Progenitor cell of endocrine pancreas (in vitro differentiated cells): ENCODE measurements at places on chromosomes 3 and 15. TPM values are rescaled to one million over a fixed set of nuclear protein-coding genes. Genes with fewer than 3 reads are reported as not detected.

CLDN16 gene
- 0.31 TPM in 2 replicates for total RNA-seq

TIMMDC1 gene
- total RNA-seq = 91.1 and 95.4 TPM in 2 replicates

ERC2 gene
- 32.5 and 34.8 TPM in 2 replicates for total RNA-seq

TPRG1 gene
- 0.67 and 2.3 TPM in 2 replicates for total RNA-seq

CCDC39 gene
- total RNA-seq = 0.22 and 0.29 TPM in 2 replicates

MRAS gene
- total RNA-seq = 25.1 and 27.7 TPM in 2 replicates

ZNF502 gene
- not detected in 2 replicates for total RNA-seq

ATP13A5 gene
- total RNA-seq = 0.07 and 0.29 TPM in 2 replicates

SLC6A1 gene
- total RNA-seq = not detected in 2 replicates

LTF gene
- 0.33 and 0.53 TPM in 2 replicates for total RNA-seq

PPP1R14D gene
- 0.81 and 1.5 TPM in 2 replicates for total RNA-seq

ABI3BP gene
- not detected in 2 replicates for total RNA-seq

WDR5B gene
- total RNA-seq = 6.6 and 7.5 TPM in 2 replicates

AGBL1 gene
- not detected in 2 replicates for total RNA-seq

BBS4 gene
- total RNA-seq = 33.8 and 35.4 TPM in 2 replicates

CCDC191 gene
- total RNA-seq = 15.6 and 15.9 TPM in 2 replicates

EXOG gene
- total RNA-seq = 15.2 and 16.5 TPM in 2 replicates

HEMK1 gene
- total RNA-seq = 23.0 and 23.7 TPM in 2 replicates

MESP1 gene
- total RNA-seq = 0.50 and 0.51 TPM in 2 replicates

VWA5B2 gene
- 67.9 and 71.5 TPM in 2 replicates for total RNA-seq

BTD gene
- total RNA-seq = 26.9 and 28.9 TPM in 2 replicates

ADGRG7 gene
- total RNA-seq = 1.3 and 1.4 TPM in 2 replicates

FYCO1 gene
- 17.0 and 18.0 TPM in 2 replicates for total RNA-seq

SIN3A gene
- total RNA-seq = 91.8 and 96.4 TPM in 2 replicates

SLC9C1 gene
- total RNA-seq = 1.5 and 2.3 TPM in 2 replicates

CKMT1A gene
- total RNA-seq = 4.0 TPM in 2 replicates

NLGN1 gene
- total RNA-seq = 5.7 and 6.5 TPM in 2 replicates

CHST13 gene
- 0.36 and 0.71 TPM in 2 replicates for total RNA-seq

RHCG gene
- total RNA-seq = not detected in 2 replicates

FBN1 gene
- total RNA-seq = 3.3 and 3.9 TPM in 2 replicates

GADL1 gene
- 1.8 and 1.9 TPM in 2 replicates for total RNA-seq

C3orf85 gene
- not detected in 2 replicates for total RNA-seq

C3orf22 gene
- 0.26 and 0.44 TPM in 2 replicates for total RNA-seq

SERPINI2 gene
- total RNA-seq = 1.8 and 2.0 TPM in 2 replicates

GP9 gene
- total RNA-seq = not detected in 2 replicates

PLSCR2 gene
- 0.44 TPM in 1 of 2 replicates, not detected in the other for total RNA-seq

CDHR4 gene
- not detected in 2 replicates for total RNA-seq
